ENCODE measurements at places on chromosomes 6 and 20.

DNA sequence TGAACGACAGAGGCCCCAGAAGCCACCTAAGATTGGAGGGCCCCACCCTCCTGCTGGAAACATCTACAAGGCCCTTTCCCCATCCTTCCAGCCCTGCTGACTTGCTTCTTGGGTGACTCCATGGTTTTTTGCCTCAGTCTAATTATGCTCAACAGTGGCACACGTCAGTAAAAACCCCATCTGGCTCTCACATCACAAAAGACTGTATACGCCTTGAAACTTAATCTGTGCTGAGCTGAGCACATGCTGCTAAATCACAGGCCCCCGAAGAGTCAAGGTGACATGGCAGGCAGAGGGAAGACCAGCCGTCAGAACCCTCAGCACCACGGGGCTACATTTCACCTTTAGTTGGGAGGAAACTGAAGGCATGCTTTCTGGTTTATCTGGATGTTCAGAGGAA lies 323.1 kb downstream of the CDH26 start:
- DNase-seq: no peak

DNA sequence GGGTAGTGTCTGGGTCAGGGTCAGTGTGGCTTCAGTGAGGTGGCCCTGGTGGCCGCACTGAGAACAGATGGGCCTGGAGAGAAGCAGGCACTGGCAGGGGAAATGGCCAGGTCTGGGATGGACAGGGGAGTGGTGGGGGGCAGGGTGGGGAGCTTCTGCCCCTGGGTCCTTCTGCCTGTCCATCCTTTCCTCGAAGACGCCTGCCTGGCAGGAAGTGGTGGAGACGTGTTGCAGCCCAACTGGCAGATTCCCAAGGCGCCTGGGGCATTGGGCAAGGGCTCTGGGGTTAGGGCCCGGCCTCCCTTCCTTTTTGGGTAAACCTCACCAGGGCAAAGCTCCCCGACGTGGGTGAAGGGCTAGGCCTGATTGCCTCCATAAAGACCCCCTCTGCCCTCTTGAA lies 10.4 kb downstream of the SRC start:
- DNase-seq: peak; percentile 47

DNA sequence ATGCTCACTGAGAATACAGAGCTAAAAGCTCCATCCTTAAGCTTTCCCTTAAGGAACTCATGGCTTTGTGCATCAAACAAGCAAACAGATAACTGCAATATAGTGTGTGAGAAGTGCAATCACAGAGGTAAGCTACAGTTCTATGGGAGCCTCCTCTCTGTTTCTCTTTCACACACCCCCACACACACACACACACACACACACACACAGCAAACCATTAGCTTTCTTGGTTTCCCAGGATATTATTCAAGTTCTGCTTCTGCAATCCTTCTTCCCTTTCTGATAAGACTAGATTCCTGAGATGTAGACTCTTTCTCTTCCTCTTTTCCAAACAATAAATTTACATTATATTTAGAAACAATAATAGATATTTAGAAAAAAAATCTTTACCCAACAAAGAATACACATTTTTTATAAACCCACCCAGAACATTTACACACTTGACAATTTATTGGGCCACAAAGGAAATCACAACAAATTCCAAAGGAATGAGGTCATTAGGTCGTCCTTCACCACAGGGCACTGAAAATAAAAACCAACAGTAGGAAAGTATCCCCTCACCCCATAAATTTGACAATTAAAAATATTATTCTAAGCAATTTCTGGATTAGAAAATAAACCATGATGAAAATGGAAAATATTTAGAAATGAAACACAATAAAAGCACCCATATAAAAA lies 9.3 kb upstream of the GFOD1 start:
- peak; percentile 54 for DNase-seq

GRCh38 chr20:313948-314347 lies 11.4 kb upstream of the SOX12 start:
- peak; percentile 63 for DNase-seq

GRCh38 chr6:45314146-45314545 lies 14.0 kb upstream of the RUNX2 start:
- no peak for DNase-seq

DNA sequence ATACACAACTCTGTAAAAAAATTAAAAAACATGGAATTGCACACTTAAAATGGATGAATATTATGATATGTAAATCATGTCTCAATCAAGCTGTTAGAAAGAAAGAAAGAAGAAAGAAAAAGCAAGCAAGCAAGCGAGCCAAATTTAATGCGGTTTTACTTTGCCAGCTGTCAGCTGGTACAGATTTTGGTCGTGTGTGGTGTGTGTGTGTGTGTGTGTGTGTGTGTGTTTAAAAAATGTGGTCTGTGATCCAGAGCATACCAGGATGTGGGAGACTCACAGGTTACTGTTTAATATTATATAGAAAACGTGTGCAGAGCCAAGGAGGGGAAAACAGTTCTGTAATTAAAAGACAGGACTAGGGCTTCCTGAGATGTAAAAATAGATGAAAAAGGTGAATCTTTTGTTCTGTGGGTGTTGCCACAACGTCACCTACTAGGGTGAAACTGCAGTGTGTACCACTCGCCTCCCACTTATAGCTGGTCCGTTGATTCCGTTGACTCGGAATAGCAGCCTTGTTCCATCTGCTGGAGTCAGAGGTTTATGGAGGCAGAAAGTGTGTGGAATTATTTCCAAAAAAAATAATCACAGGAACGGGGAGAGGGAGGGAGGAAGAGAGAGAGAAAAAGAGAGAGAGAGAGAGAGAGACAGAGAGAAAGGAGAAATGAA lies 197.7 kb downstream of the BCAS1 start:
- DNase-seq: peak; percentile 44

- no peak for DNase-seq
Measured at GRCh38 chr20:19538556-19538955, 219.5 kb upstream of the RIN2 start.

DNA sequence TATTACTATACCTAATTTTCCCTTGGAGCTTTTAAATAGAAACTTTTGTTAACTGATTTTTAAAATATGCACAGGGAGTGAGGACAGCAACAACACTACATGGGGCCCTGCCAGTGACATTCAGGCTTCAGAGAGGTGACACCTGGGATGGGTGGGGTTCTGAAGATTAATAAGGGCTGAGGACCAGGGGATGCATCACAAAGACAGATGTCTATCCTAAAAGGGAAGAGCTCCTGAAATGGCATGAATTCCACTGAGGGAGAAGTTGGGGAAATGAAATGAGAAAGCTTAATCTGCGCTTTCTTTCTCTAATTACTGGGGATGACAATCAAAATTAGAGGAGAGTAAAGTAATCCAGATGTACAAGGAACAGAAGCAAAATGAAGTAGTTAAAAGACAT lies 162.8 kb downstream of the BTBD9 start:
- no peak for DNase-seq

DNA sequence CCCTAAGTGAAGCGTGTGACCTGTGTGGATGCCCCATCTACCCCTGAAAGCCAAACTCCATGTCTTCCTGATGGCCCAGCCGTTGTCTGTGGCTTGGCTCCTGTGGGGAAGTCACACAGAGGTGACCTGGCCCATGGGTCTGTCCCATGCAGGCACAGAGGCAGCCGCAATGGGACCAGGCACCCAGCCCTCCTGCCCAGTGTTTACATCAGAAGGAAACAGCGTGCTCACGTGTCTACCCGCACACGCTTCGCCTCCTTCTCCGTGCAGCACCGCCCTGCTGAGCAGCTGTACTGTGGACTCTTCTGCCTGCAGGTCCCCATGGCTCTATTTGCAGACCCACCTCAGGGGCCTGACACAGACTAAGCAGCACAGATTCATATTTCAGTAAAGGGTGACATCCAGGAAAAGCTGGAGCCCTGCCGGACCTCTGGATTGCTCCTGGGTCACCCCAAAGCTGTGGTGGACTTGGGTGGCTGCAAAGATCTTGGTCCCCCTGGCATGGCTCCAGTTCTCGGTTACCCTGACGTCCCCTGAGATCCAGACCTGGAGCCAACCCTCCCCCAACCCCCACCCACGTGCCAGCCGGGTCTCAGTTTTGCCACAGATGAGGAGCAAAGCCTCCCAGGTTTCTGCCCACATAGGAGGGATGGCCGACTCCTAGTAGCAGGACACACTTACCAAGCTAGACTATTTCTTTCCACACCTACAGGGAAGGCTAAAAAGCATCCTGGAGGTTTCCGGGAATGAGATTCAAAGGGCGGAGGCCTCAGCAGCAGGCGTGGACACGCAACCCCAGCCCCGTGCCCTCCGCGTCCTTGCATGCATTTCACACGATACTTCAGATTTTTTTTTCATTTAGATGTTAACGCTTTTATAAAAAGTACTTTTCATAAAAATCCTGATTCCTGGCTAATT lies 120.3 kb downstream of the CDH4 start:
- DNase-seq: no peak

- no peak for DNase-seq
Measured at GRCh38 chr20:36633285-36633772, 12.7 kb downstream of the SLA2 start.

DNA sequence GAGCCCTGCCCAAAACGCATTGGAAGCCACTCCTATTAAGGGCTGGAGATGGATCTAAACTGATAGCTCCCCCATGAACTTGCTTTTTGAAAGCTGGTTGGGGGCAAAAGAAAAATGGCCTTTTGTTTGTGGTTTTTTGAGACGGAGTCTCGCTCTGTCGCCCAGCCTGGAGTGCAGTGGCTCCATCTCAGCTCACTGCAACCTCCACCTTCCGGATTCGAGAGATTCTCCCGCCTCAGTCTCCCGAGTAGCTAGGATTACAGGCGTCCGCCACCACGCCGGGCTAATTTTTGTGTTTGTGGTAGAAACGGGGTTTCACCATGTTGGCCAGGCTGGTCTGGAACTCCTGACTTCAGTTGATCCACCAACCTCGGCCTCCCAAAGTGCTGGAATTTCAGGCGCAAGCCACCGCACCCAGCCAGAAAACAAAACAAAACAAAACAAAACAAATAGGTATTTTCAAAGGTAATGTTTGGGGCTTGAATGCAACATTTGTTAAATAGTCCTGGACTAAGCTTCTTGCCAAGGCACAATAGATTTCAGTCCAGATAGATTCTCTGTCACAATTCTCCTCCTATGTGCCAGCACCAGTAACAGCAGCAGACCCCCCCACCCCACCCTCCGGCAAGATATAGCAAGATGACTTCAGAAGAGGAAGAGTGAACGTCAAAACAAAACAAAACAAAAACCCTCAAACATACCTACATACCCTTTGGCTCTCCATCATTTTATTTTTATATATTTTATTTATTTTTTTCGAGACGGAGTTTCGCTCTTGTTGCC lies 26.5 kb upstream of the ABT1 start:
- no peak for DNase-seq

DNA sequence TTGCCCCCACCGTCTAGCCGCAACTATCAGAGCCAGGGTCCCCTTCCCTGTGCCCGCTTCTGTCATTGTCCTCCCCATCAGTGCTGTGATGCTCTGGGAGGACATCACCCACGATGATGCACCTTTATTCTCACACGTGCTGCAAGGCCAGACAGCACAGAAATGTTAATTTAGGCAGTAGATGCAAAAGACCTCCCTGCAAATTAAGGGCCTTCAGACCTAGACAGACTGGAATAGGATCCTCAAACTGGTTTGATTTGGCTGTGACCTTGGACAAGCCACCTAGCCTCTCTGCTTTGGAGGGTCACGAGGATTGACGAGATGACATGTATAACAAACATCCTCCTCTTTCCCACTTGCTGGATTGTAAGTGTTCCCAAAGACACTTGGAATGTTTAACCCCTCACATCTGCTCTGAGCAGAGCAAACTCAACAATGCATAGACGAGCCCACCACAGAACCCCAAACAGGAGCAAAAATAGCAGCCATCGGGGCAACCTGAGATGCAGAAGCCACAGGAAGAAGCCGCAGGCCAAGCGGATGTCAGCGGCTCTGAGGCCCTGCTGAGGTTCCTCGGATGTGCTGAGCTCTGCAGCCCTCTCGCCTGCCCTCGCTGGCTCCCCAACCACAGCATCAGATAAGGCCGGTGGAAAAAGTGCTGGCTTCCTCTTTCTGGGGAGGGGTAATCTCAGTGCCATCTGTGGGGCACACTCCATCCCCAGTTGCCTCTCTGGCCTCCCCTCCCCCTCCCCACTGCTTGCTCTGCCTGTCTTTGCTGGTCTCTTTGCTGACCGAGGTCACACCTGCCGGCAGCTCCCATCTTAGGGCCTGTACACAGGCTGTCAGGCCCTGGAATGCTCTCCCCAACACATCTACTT lies 35.3 kb downstream of the TOX2 start:
- no peak for DNase-seq

Data from fibroblast of skin of back (primary cell).